ENCODE measurements at places on chromosomes 3 and 15. TPM values are rescaled to one million over a fixed set of nuclear protein-coding genes. Genes with fewer than 3 reads are reported as not detected.

GPR87 gene
- total RNA-seq, result not detected

GPR27 gene
- 0.61 TPM for total RNA-seq

KBTBD13 gene
- not detected for total RNA-seq

PLSCR2 gene
- 0.94 TPM for total RNA-seq

CDHR4 gene
- not detected for total RNA-seq

EAF2 gene
- 6.3 TPM for total RNA-seq

DNA sequence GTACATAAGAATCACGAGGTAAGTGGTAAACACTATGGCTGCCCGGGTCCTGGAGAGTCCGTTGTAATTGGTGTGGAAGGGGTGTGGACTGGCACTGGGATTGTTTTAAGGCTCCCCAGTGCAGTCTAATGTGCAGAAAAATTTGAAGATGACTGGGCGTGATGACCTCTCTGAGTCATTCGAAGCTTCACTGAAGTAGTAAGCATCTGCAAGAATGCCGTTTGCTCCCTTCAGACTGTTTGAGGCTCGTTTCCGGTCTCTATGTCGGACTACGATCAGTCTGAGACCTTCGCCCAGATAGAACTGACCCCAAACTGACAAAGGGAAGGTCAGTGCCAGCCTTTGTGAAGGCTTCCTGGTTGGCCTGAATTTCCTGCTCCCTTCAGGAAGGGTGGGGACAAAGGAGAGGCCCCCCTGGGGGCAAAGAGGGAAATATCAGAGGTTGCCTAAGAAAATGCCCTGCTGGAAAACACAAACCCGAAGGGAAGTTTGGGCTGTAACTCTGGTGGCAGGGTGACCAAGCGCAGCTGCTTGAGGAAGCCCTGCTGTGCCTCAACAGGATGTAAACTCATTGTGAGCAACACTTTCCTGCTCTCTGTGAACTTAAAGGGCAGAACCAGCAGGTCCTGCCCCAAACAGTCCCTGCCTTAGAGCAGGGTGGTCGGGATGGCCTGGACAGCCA, 34.6 kb downstream of the BTD start:
- H3K4me1 ChIP-seq, result no peaks in the 10 kb centered on the region
- H3K4me3 ChIP-seq, result no peak overlapping the region
- H3K27me3 ChIP-seq, result no peaks in the 10 kb centered on the region
- no peak for DNase-seq

GRCh38 chr15:87549296-87549695, 707.2 kb downstream of the NTRK3 start:
- no peak overlapping the region for H3K4me3 ChIP-seq
- DNase-seq, result no peak
- no peak overlapping the region for H3K27ac ChIP-seq
- H3K36me3 ChIP-seq, result no peaks in the 10 kb centered on the region
- H3K27me3 ChIP-seq, result no peaks in the 10 kb centered on the region

GRCh38 chr15:66172324-66172980, 81.1 kb downstream of the MEGF11 start:
- no peak for DNase-seq
- no peak overlapping the region for H3K27ac ChIP-seq
- no peaks in the 10 kb centered on the region for H3K4me1 ChIP-seq
- no peaks in the 10 kb centered on the region for H3K27me3 ChIP-seq

- peak overlapping the region; percentile 77 for H3K27ac ChIP-seq
- DNase-seq, result no peak
- no peaks in the 10 kb centered on the region for H3K27me3 ChIP-seq
- no peak overlapping the region for H3K4me3 ChIP-seq
- H3K36me3 ChIP-seq, result no peaks in the 10 kb centered on the region
Observed at GRCh38 chr3:127749361-127749760, 73.0 kb downstream of the MGLL start.

DNA sequence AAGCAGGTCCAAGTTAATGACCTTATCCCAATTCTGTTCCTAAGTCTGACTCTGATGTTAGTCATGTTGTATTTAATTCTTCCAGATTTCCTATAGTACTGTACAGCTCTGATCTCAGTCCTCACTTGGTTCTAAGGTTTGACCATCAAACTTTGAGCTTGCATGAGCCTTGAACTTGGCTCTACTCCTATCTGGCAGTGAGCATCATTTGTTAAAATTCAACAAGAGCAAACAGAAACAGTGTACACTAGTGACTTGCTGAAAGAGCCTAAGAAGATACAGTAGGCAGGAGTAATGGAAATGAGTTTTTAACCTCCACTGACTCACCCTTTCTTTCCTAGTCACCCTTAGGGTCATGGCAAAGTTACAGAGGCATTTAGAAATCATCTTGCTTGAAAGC, 451.1 kb upstream of the TPRG1 start:
- no peak for DNase-seq
- H3K4me1 ChIP-seq, result no peaks in the 10 kb centered on the region
- H3K4me3 ChIP-seq, result no peak overlapping the region
- H3K27me3 ChIP-seq, result no peaks in the 10 kb centered on the region

DNA sequence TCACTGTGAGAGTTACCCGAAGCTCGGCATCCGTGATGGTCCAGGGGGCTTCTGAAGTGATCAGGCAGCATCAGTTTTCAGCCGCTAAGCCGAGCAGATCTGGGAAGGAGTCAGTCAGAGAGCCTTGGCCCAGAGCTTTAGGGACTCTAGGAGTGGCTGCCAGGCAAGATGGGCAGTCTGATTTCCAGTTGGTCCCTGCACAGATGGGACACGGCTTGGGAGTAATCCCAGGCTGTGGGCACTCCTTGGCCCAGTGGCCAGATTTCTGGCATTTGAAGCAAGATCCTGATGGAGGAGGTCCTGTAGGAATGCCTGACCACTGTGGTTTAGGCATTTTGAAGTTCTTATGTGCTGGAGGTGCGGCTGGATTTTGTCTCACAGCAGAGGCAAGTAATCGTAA, 10.5 kb upstream of the IP6K2 start:
- H3K36me3 ChIP-seq, result no peaks in the 10 kb centered on the region
- H3K4me3 ChIP-seq, result no peak overlapping the region
- peaks cover under 1% of the 10 kb centered on the region for H3K4me1 ChIP-seq
- DNase-seq, result no peak

GRCh38 chr15:40054605-40054854, 15.5 kb upstream of the SRP14 start:
- no peak for DNase-seq
- H3K36me3 ChIP-seq, result no peaks in the 10 kb centered on the region
- peaks cover 23% of the 10 kb centered on the region for H3K4me1 ChIP-seq
- no peak overlapping the region for H3K4me3 ChIP-seq
- H3K27me3 ChIP-seq, result no peaks in the 10 kb centered on the region
- H3K27ac ChIP-seq, result no peak overlapping the region

DNA sequence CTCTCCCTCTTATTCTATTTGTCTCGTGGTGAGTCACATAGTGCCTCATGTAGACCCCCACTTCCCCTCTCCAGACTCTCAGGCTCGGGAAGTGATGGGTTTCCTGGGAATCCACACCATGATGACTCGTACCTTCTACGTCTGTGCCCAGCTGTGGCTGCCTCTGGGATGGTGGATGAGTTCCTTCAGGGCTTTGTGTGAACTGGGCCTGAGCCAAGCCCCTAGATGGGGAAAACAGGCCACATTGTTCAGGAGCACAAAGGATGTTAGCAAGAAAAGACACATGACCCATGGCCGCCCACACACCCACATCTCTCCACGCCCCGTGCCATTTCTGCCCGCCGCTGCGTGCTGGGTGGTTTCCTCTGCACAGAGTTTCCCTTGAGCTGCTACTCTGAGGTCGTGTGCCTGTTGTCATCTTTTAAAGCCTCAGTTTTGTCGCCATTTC, 10.5 kb downstream of the ISG20 start:
- H3K27me3 ChIP-seq, result no peaks in the 10 kb centered on the region
- H3K27ac ChIP-seq, result peak overlapping the region; percentile 71
- H3K36me3 ChIP-seq, result no peaks in the 10 kb centered on the region
- peak; percentile 22 for DNase-seq

Data from colonic mucosa (tissue), 4 donors.